RWPE1 (cell line): ENCODE measurements at places on chromosomes 12 and 14.

DNA sequence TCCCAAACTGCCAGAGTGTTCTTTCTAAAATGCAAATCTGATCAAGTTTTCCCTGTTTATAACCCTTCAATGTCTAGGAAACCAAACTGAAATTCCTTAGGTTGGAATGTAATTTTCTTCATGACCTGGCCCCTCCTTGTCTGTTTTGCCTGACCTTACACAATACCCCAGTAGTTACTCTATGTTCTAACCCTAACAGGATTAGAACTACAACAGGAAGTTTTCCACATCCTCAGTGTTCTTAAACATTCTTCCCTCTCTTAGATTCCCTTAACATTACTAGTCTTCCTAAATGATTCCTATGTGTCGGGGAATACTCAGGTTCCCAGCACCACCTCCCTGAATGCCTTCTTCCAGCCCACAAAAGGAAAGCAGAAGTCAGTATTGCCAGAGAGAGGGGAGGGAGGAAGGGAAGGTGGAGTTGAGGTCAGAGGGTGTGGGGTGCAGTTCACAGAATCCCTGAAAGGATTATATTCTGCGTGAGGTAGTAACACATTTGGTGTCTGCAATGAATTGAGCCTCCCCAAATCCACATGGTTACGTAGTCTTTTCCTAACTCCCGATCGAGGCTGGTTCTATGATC, 72.6 kb downstream of the BBS10 start:
- no peak for DNase-seq

GRCh38 chr12:32603858-32604257, 75.2 kb upstream of the DNM1L start:
- DNase-seq: no peak

DNA sequence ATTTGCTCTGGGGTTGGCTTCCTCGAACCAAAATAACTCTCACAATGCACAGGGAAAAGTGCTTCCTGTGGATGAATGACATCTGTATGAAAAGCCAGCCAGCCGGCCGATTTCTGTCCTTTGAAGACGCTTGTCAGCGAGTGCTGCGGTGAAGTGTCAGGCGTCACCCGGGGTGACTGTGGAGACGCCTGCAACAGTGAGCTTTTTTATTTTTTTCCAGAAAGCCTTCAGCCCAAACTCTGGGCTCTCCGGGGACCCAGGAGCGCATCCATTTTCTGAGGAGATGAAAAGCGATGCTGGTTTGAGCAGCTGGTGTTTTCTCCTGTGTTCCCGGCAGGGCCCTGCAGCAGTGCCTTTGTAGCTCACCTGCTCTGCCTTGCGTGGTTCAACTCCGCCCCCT, 147.9 kb upstream of the MYL2 start:
- DNase-seq: no peak

- DNase-seq: no peak
Measured at GRCh38 chr14:94971750-94972149, 185.6 kb downstream of the DICER1 start.

- DNase-seq: no peak
Measured at GRCh38 chr12:72610342-72610741, 338.2 kb downstream of the TRHDE start.

- no peak for DNase-seq
Measured at GRCh38 chr12:14931359-14931758, 7.0 kb downstream of the ERP27 start.

DNA sequence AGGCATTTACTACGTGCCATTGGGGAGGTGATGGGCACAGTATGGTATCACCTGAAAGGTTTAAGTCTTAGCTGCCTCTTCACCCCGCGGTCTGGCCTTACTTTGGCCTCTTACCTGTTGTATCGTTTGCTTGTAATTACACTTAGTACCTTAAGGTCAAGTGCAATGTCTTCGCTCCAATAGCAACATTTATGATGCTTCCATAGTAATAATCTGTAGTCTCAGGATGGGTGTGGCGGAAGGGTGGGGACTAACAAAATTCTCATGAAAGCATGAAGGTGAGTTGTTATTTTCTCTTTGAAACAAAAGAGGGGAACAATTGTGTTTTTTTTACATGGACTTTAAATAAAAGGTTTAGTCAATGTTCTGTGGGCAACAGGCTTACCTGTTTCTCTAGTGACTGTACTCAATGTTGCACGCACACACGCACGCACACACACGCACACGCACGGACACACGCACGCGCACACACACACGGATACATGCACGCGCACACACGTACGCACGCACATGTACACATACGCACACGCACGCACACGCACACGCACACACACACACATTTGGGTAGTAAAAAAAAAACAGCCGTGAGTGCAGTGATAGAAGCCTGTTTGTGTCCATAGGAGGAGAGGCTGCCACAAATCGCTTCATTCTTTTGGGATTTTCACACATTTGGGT, 91.4 kb downstream of the DNAH10 start:
- DNase-seq: no peak

DNA sequence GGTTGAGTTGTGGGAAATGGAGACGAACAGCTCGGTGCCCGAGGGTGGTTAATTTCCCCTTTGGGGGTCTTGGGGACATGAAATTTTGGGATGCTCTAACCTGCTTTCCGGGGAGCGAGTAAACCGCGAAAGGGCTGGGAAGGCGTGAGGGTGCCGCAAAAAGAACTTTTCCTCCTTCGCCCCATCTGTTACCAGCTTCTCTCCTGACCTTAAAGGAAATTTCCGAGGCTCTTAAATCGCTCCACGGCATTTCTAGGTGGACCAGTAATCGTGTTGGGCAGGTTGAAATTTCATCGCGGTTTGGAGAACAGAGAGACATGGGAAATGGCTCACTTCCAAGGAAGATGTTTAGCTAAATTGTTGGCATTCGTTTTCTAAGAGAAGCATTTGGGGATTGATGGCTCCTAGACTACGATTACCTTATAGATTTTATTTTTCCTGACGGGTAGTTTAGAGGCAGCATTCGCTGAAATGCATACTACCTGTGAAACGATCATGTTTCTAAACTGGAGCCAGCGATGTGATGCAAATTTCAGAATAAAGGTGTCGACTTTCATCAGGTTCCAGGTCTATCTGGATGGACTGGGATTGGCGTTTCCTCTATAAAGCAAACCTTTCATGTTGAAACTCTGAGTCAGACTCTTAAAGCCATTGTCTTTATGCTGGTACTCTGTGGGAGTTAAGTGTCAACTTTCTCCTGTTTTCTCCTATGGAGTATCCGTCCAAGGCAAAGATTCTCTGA, 414.5 kb downstream of the PCNX1 start:
- peak; percentile 76 for DNase-seq

DNA sequence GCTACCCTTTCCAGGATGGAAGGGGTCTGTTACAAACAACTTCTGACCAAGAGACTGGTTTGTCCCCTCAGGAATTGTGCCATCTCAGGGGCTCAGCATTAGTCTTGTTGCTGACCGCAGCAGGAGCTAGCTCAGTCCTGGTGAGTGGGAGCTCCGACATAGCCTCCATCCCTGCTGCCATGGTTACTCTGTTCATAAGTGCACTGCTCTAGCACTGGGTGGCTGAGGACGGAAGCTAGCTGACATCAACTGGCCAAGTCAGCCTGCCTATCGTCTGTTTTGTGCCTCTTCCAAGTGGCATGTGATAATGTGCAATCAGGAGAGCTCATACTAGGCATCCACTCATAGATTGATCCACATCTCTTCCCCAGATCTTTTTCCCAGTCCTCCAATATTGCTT, 7.5 kb downstream of the SLC17A8 start:
- no peak for DNase-seq

GRCh38 chr12:23770202-23770938, 179.1 kb downstream of the SOX5 start:
- DNase-seq: no peak

GRCh38 chr14:50532502-50533240, at the start of gene MAP4K5:
Gene MAP4K5, minus strand, starts transcription at chr14:50532569. Its CDS starts 520 bp downstream, at chr14:50532049.
- DNase-seq: peak; percentile 88

DNA sequence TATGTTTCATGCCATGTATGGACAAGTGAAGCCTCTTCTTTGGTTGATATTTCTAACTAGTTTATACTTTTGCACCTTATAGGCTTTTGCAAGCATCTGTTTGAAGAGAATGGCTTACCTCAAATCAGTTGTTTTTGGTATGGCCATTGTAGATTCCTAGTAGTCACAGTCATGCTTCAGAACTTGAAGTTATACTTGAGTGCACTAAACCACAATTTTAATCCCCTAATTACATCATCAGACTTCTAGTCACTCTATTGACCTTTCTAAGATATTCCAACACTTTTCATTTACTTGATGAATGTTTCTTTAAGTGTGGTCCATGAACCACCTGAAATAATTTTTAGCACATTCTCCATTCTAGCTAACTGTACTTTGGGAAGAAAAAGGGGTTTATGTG, 18.6 kb upstream of the KLRB1 start:
- no peak for DNase-seq

DNA sequence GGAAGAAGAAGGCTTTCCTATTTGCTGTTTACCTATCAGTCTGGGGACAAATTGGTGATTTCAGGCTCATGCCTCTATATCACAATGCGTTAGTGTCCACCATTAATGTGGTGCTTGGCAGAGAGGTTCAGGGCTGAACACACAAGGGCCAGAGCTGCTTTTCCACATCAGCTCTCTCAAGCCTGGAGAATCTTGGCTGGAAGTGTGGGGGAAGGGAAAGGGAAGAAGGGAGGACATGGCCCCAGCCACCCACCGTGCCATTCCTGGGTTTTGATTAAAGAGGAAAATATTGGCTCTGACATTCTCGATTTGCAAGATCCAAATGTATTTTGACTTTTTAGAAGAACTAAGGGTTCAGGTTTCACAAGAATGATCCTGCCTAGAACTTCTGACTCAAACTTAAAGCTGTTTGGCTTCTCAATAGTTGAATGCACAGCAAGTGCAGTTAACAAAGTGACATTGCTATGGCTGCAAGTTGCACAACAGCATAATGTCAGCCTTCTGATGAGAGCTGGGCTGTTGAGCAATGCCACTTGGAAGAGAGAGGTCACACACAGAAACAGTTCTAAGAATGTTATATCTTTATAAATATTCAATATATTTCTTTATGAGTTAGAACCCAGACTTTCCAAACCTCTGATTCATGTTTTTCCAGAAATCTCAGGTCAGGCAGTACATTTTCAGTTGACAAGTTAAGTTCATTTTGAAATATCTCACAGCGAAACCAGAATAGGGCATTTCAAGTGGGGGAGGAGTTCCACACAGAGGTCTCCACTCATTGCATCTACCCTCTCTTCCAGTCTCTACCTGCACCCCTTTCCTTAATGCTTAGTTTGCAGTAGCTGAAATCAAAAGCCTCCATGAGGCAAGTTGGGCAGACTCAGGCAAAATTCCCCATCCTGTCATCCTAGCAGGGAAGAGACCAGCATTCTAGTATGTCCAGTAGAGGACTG, 25.3 kb downstream of the IGF1 start:
- no peak for DNase-seq

- DNase-seq: no peak
Measured at GRCh38 chr12:14714437-14714836, 18.0 kb upstream of the GUCY2C start.

- DNase-seq: peak; percentile 45
Measured at GRCh38 chr14:32417956-32418552, 89.0 kb downstream of the AKAP6 start.

- no peak for DNase-seq
Measured at GRCh38 chr14:54686219-54686870, 119.4 kb downstream of the SAMD4A start.

DNA sequence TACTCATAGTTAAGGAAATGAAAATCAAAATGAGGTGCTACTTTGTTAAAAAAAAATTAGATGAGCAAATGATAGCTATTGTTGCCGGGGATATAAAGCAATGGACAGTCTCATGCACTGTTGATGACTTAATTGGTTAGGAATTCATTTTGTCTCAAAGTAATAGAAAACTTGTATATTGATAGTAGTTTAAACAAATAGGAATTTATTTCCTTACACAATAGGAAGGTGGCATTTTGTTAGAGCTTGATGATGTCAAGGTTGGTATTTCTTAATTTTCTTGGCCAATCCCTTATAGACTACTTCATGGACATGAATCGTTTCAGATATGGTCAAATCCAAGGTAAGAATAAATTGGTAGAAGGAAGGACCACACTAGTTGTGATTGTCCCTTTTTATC, 7.8 kb downstream of the PRPF39 start:
- peak; percentile 23 for DNase-seq

- DNase-seq: no peak
Measured at GRCh38 chr12:88844426-88844825, 264.2 kb upstream of the KITLG start.

- no peak for DNase-seq
Measured at GRCh38 chr12:111261911-111262676, 106.8 kb downstream of the PHETA1 start.

- no peak for DNase-seq
Measured at GRCh38 chr12:119020406-119021360, 39.3 kb downstream of the SRRM4 start.

- no peak for DNase-seq
Measured at GRCh38 chr14:23364164-23365035, 572 bp downstream of the EFS start.

- no peak for DNase-seq
Measured at GRCh38 chr12:84766375-84766774, 146.2 kb downstream of the SLC6A15 start.

DNA sequence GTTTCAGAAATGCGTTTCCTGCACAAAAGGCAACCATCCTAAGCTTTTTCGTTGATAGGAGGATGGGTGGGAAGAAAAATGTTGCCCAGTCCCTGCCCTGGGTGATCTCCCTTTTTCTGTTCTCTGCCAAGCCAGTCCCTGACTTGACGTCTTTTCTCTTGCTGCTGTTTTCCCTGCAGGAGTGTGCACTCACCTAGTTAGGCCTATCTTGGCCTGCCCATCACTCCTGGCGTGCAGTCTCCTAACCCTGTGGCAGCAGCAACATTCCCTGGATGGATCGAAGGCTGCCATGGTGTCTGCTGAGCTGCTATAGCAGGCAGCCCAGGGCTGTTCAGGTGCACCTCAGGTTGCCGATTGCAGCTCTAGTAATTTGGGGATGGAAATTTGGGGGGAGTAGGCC, 1.2 kb downstream of the UNC119B start:
- peak; percentile 11 for DNase-seq
